COLO829 (cell line): ENCODE measurements at places on chromosomes 2 and 18.

- peak; percentile 12 for DNase-seq
Observed at GRCh38 chr18:23529604-23530003, 26.3 kb downstream of the RMC1 start.

DNA sequence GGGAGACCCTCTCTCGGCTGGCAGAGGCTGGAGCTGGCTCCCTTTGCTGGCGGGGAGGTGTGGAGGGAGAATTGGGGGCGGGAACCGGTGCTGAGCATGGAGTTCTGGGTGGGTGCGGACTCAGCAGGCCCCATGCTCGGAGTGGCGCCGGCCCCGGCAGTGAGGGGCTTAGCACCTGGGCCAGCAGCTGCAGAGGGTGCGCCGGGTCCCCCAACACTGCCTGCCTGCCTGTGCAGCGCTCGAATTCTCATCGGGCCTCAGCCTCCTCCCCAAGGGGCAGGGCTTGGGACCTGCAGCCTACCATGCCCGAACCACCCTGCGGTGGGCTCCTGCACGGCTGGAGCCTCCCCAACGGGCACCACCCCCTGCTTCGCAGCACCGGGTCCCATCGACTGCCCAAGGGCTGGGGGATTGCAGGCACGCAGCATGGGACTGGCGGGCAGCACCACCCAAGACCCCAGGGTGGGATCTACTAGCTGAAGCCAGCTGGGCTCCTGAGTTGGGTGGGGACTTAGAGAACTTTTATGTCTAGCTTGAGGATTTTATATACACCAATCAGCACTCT, 129.8 kb downstream of the LRRC30 start:
- no peak for DNase-seq

DNA sequence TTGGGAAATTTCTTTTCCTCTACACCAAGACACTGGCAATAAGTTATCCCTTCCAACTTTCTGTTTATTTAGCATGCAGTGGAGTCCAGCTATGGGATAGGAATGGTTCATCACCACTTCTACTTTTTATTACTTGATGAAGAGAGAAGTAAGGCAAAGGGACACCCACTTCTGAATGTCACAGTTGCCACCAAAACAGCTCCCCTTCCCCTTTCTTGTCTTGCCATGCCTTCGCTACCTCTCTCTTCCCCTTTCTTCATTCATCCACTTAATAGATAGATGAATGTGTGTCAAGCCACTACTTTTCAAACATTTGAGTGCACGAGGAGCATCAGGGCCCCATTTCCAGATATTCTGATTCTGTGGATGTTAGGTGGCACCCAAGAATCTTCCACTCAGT, 59.6 kb downstream of the KCTD18 start:
- DNase-seq: no peak

GRCh38 chr18:6158958-6159357, 255.8 kb downstream of the L3MBTL4 start:
- DNase-seq: no peak

DNA sequence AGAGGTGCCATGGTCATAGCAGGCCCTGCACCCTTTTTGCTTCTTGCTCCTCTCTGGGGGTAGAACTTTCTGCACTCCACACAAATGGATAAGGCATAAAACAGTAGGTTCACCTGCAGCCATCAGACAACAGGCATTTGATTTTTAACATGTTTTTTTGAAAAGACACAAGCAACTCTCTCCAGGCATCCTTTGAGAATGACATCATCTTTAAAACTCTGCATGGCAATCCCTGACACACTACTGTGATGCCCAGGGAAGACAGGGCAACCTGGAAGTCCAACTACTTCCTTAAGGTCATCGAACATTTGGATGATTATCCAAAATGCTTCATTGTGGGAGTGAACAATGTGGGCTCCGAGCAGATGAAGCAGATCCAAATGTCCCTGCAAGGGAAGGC, 82.8 kb downstream of the SKA1 start:
- DNase-seq: no peak

DNA sequence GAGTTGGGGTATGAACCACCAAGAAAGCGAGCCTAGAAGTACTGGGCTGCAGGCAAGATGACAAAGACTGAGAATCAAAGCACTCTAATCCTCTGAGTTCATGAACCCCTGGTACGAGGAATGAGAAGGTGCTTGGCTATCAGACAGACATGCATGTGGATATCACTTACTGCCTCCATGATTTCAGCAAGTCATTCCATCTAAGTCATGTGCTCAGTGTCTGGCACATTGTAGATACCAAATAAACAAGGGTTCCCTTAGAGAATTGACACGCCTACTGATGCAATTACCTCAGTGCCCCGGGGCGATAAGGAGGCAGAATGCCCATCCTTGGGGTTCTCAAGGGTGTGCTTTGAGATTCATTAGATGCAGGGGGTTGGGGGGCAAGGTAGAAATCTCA, 125.6 kb upstream of the PKDCC start:
- DNase-seq: peak; percentile 80

GRCh38 chr2:188787658-188788240, 186.4 kb upstream of the COL3A1 start:
- no peak for DNase-seq

GRCh38 chr18:72410399-72410798, 133.7 kb downstream of the CBLN2 start:
- DNase-seq: peak; percentile 1

GRCh38 chr2:23519334-23519651, 134.3 kb downstream of the KLHL29 start:
- no peak for DNase-seq

DNA sequence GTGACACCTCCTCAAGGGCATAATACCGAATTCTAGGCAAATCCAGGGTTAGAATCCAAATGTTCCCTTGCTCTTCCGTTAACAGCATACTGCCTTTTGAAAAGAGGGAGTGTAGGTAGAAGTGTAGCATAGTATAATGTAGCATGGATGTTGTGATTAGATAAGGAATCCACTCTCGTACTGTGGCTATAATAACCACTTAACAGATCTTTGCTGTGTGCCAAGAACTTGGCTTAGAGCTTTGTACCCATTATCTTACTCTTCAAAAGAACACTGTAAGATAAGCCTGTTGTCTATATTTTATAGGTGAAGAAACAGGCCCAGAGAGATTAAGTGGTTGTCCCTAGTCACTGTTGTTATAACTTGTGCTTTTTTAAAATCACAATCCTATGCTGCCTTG, 24.2 kb downstream of the WDR75 start:
- no peak for DNase-seq

GRCh38 chr2:150663143-150663542, 175.7 kb upstream of the RND3 start:
- DNase-seq: peak; percentile 72

DNA sequence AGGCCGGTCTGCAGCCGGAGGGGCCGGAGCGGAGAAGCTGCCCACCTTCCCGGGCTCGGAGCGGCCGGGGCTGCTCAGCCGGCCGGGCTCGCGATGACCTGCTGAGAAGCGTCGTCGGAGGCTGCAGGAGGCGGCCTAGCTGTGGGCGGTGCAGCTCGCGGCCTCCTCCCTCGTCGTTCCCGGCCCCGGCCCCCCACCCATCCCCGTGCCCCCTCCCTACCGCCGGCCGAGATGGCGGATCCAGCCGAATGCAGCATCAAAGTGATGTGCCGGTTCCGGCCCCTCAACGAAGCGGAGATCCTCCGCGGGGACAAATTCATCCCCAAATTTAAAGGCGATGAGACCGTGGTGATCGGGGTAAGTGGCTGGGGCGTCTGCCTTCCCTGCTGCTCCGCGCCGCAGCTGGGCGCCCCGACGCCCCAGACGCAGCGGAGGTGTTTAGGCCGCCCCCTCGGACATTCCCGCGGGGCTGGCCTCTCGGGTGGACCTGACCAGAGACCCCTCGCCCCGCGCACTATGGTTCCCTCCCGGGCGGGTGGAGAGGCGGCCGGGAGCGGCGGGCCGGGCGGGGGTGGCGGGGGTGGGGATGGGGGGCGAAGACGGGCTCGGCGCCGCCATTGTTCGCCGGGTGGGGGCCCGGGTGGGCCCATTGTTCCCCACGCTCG, 492 bp downstream of the KIF5C start:
- no peak for DNase-seq

DNA sequence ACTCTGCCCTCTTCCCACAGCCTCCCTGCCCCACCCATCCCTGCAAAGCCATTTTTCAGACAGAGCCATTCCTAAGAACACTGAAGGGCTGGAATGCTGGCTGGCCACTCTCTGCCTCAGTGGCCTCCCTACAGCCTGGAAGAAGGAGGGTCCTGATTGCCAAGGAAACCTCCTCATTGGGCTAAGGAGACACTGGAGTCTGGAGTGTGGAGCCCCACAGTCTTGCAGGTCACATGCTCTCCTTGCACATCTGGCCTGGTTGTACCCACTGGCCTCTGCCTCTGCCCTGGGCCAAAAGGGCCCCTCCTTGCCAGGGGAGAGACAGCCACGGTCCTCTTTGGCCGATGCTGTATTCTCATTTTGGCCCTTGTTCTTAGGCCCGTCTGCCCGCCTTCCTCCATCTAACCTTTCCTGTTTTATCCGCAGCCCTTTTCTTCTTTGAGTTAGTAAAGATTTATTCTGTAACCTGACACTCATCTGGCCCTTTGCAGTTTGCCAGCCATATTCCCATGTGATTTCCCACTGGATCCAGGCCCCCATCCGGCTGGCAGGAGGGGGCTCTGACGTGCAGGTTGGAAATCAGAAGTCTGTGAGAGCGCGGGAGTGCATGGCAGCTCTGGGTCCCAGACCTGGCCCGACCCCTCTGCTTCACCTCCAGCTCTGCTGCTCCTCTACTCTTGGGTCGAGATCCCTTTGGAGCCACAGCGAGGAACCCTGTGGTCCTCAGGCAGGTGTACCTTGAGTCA, 11.0 kb upstream of the CATIP start:
- no peak for DNase-seq

GRCh38 chr2:67130531-67131256, 266.4 kb upstream of the ETAA1 start:
- peak; percentile 92 for DNase-seq

GRCh38 chr18:7844418-7844817, 277.3 kb downstream of the PTPRM start:
- DNase-seq: no peak

DNA sequence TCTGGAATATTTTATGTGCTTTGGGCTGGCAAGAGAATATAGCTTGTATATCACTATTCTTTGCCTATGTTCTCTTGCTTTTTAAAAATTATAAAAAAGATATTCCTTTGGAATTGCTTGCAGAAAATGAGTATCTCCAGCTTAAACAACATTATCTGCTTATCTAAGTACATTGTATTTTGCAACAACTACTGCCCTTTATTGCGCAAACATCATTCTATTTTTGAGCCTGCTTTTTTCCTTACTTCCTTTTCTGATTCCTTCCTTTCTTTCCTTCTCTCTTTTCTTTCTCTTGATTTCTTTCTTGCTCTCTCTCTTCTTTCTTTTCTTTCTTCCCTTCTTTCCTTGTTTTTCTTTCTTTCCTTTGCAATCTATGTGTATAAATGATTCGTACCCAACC, 74.0 kb downstream of the UNC80 start:
- no peak for DNase-seq
